ENCODE measurements at places on chromosomes 2 and 18. TPM values are rescaled to one million over a fixed set of nuclear protein-coding genes. Genes with fewer than 3 reads are reported as not detected.

NR4A2 gene
- 20.9 TPM for total RNA-seq

VSNL1 gene
- not detected for total RNA-seq

CD8B gene
- total RNA-seq = not detected

CCDC74B gene
- 2.1 TPM for total RNA-seq
